ENCODE measurements at places on chromosomes 16 and 17.

GRCh38 chr17:41446806-41447205 is 6.0 kb upstream of the KRT38 start:
- DNase-seq: no peak

DNA sequence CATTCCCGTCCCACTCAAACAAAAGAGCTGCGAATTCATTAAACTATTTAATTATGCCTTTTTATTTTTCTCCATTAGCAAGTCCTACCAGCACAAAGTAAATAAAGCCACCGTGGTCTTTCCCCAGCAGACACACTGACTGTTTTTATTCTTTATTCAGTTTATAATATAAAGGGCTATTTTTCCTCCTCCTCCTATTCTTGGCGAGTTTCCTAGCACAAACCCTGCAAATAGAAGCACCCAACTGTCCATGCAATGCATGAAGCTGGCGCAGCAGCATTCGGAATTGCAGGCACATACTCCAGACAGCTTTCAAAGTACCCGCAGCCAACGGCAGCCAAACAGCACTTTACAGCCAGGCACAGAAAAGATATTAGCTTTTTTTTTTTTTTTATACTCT is 583.4 kb upstream of the PSMD7 start:
- no peak for DNase-seq

DNA sequence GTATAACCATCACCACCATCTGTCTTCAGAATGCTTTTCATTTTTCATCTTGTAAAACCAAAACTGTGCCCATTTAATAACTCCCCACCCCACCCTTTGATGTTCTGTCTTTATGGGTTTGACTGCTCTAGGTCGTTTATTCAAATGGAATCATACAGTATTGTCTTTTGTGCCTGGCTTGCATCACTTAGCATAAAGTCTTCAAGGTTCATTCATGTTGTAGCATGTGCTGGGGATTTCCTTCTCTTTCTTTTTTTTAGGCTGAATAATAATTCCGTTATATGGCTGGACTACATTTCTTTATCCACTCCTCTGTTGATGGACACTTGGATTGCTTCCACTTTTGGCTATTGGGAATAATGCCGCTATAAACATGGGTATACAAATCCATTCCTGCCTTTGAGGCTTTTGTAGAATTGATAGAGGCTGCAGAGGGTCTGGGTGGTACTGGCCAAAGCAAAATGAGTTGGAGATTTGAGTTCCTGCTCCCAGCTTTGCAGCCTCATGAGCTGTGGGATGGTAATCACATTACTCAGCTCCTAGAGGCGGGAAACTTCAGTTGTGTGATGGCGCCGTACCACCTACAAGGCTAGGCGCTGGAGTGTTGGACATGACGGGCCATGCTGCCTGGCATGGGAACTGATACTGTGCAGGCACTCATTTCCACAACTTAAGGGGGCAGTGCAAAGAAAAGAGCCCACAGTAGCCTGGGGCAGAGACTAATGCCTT is 64.8 kb downstream of the CLEC16A start:
- DNase-seq: no peak

GRCh38 chr17:28684963-28685362 is 23.0 kb downstream of the SUPT6H start:
- no peak for DNase-seq

- DNase-seq: no peak
Measured at GRCh38 chr17:8632061-8632460, 1.5 kb upstream of the MYH10 start.

Measured in stimulated activated naive CD8-positive, alpha-beta T cell treated with anti-CD3 and anti-CD28 coated beads, Interleukin-15, Interleukin-2, amounts not matched to agents 100 U/mL and 50 U/mL, for 24 hours (primary cell).